ENCODE measurements at places on chromosomes 5 and 9.
A peak's percentile ranks its signal among the peaks of the same experiment; 100 is the strongest.

- no peak for DNase-seq
Measured at GRCh38 chr9:4062966-4063365, 236.9 kb downstream of the GLIS3 start.

GRCh38 chr9:120438836-120439546, 141.0 kb downstream of the CDK5RAP2 start:
- DNase-seq: peak; percentile 64

- no peak for DNase-seq
Measured at GRCh38 chr9:137764171-137764671, 113.4 kb upstream of the CACNA1B start.

GRCh38 chr5:135535820-135536801, at the start of gene NEUROG1:
NEUROG1 (minus strand) TSS chr5:135535964; CDS start chr5:135535690, 274 bp downstream.
- DNase-seq: no peak

DNA sequence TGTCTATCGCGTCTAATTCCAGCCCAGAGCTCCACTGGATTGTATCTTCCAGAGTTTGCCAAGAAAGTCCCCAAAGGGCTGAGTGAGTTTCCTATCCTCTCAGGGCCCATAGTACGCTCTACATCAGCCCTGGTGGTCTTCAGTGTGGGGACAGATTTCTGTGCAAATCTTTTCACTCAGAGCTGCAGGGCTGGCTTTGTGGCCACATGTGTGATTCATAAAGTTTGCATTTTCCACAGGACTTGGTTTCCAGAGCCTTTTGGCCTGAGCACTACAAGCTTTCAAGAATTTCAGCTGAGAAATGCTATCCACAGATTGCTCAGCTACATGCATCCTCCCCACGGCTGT, 76.7 kb upstream of the CXCL14 start:
- no peak for DNase-seq

DNA sequence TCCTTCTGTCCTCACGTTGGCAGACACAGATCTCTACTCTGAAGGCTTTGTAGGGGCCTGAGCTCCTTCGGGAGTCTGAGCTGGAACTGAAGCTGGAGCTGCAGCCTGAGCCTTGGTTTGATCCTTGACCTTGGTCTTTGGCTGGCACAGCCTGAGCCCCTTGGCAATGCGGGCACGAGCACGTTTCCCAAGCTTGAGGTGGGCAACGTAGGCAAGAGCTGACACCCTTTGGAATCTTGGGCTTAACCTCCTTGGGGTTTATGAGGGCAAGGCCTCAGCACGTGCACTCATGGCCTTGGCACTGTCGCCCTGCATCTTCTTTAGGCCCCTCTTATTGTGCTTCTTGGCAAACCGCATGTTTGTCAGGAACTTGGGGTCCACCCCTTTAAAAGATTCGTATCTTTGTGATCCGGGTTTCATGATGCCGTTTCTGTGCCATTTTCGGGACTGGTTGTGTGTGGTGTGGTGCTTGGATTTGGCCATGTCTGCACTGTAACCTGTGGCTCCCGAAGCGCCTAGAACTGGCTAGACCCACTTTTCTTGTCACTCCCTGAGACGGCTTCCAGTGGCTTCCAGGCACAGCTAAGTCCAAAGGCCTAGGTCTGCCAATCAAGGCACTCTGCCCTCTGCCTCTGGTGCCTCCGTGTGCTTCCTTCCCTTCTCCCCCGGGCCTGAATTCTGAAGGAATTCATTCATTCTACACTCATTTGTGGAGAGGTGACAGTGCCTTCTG, 1.4 kb downstream of the SUSD1 start:
- no peak for DNase-seq

GRCh38 chr9:6153425-6153824, 62.2 kb upstream of the IL33 start:
- no peak for DNase-seq

GRCh38 chr9:129712634-129713401, 40.0 kb downstream of the PTGES start:
- no peak for DNase-seq

DNA sequence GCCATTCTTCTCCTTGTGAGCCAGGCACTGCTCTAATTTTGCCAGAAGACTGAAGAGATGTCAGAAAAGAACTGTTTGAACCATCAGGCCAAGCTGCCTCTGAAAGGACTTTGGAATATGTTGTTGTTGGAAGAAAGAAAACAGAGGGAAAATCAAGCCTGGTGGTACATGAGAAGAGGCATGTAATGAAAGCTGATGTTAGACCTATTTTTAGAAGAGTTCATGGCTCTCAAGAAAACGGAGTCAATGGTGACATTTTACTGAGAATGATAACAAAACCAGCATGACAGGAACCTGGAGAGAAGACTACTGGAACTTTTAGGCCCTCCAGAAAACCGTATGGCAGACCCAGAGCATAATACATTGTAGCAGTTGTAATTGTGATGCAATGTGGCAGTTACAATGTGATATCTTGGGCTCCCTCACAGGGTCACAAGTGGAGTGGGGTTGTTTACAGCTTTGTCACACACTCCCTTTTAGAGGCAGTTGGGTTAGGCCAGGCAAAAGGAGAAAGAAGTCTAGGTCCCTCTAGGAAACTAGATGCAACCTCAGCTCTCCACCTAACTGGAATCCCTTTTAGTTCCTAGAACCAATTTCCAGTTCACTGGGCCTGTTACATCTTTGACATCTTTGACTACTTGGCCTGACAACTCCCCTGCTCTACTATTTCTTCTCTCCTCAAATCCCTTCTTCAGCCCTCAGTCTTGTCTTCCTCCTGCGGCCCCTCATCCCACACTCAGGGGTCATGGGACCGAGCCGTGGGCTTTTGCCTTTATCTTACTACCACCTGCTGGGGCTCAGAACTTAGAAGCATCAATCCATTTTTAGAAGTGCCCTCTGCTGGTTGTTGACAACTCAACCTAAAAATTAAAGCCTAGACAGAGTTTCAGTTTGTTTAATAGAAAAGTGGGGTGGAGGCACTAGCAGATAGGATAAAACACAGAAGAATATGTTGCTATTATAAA, 61.2 kb upstream of the JAK2 start:
- DNase-seq: no peak

- no peak for DNase-seq
Measured at GRCh38 chr9:118992813-118993794, 376.1 kb downstream of the BRINP1 start.

DNA sequence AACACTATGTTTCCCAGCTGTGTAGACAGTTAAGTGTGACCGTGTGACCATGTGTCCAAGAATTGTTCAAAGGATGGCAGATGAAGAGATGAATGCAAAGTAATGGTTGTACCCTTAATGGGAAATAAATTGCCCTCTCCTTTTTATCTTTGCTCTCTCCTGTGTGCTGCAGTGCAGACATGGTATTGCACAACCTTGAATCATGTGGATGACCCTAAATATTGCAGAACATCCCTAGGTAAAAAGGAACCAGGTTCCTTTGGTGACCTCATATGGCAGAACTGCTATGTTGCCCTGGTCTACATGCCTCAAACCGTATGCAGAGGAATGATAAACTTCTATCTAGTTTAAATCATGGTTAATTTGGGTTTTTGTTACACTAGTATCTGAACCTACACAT, 81.7 kb upstream of the CTNND2 start:
- DNase-seq: no peak

- no peak for DNase-seq
Measured at GRCh38 chr5:1784197-1785050, 15.2 kb downstream of the MRPL36 start.

Measured in T47D (cell line).